ENCODE measurements at places on chromosomes 13 and 19. TPM values are rescaled to one million over a fixed set of nuclear protein-coding genes. Genes with fewer than 3 reads are reported as not detected.

DNA sequence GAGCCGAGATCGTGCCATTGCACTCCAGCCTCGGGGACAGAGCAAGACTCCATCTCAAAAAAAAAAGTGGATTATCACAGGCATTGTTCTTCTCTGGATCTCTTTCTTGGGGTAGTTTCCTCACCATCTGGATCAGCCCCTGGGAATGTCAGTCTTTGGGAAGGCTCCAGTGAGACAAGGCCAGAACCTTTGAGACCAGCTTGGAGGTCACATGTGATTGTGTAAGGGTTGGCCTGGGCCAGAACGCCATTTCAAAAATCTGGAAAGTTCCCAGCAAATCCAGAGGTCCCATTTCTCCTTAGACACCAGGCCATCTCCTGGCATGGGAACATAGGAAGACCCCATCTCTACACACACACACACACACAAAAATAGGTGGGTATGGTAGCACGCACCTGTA is 14.2 kb upstream of the ANGPTL8 start:
- no peak for DNase-seq

Gene SERPINE3
- total RNA-seq = not detected

Gene LILRA5
- not detected for total RNA-seq

Gene ZNF543
- 13.5 TPM for total RNA-seq

DNA sequence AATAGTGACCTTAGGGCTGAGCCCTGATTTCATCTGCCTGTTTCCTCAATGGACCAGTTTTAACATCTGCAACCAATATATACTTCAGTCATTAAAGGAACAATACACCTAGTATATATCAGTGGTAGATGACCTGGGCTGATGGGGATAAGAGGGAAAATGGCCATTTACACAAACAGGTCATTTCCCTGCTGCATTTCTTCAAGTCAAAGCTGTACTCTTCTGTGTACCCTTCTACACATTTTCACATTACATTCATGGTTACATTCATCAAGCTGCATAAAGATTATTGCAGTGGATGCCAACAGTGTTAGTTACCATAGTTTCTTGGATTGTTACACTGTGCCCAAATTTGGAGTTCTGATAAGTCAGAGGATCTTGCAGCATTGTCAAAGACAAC is 81.2 kb upstream of the RAP2A start:
- DNase-seq = no peak

DNA sequence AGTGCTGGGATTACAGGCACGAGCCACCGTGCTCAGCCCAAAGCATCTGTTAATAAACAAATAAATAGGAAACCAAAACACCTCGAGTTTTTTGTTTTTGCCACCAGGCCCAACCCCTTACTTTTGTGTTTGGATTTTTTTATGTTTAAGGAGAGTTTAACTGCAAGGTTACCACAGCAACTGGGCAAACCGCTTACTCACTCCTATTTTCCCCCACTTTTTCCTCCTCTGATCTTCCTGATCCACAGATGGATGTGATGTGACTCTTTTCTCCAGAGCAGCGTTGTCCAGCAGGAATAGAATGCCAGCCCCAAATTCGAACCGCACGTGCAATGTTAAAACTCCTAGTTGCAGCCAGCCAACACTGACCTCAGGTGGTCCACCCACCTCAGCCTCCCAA is 2.1 kb upstream of the PNMA8B start:
- DNase-seq = no peak

GRCh38 chr13:86976521-86977324 is 694.4 kb upstream of the SLITRK5 start:
- DNase-seq = no peak

DNA sequence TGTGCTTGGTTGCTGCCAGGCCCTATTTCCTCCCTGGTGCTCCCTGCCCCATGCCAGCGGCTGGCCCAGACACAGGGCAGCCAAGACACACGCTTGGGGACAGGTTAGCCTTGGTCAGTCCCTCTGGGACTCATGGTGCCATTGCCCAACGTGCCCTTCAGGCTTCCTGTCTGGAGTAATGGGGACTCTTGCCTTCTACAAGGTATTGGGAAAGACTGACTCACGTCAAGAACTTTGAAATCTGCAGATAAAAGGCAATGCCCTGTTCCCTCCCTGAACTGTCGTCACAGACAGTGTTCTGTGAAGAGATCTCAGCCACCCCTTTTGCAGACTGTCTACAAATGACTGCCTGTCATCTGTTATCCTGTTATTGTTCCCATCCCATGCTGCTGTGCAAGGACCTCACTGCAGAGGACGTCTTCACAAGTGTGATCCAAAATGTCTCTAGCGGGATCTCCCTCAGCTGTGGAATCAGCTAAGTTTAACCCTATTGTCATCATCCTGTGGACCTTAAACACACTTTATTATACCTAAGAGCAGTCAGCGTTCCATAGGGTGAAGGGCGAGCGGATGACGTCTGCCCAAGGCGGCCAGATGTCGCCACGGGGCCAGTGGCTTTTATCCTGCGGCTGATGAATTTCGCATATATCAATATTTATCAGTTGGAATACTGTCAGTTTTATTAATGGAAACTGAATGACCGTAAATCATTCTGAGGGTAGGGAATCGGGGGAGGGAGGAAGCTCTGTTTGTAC is 59.0 kb downstream of the GSX1 start:
- no peak for DNase-seq

Gene KCNK6
- total RNA-seq = 3.2 TPM

DNA sequence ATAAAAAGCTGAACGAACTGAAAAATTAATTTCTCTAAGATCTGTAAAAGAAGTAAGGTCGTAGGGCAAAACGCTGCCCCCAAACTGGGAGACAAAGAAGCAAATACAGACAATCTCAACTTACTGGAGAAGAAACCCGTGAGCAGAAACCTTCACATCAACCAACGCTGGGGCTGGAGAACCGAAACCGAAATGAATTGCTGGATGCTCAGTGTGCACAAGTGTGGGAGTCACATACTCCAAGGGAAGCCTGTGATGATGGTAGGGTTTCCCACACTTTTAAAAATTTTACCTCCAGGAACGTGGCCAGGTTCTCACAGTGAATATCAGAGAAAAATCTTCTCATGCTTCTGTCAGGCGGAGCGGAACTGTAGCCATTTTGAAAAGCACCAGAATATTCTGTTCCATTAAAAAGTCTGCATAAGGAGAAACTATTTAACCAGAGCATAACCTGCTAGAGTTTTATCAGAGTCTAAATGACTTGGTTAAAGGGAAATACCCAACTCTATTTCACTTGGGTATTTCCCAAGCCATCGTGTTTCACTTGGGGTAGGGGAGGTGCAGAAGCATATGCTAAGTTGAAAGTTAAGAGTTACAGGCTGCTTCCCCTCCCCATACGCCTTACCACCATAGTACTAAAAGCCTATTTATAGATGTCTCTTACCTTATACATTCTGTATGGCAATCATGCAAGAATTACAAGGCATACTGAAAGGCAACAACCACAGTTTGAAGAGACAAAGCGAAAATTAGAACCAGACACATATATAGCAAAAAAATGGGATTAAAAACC is 110.5 kb upstream of the SLITRK1 start:
- DNase-seq = no peak

Gene NKPD1
- total RNA-seq = not detected

- no peak for DNase-seq
These were observed 40.2 kb upstream of the NPAS1 start for GRCh38 chr19:46979126-46980105.

DNA sequence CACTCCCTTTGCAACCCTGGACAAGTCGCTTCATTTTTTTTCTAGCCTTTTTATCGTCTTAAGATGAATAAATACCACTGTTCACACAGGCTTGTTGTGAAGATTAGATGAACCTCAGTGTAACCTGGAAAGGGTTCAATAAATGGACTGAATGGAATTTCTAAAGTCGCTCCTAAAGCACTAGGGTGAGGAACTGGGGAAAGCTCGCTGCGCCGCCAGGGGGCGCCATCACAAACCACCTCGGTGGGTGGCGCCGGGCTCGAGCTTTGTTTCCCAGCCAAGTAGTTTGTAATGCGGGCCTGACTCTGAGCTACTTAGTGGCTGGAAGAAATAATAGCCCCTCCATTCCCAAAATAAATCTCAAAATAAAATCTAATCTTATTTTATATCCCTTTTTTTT is 2.2 kb upstream of the CEACAM6 start:
- DNase-seq = peak; percentile 73

GRCh38 chr19:18746401-18747325 is 44.4 kb downstream of the COMP start:
- peak; percentile 50 for DNase-seq

DNA sequence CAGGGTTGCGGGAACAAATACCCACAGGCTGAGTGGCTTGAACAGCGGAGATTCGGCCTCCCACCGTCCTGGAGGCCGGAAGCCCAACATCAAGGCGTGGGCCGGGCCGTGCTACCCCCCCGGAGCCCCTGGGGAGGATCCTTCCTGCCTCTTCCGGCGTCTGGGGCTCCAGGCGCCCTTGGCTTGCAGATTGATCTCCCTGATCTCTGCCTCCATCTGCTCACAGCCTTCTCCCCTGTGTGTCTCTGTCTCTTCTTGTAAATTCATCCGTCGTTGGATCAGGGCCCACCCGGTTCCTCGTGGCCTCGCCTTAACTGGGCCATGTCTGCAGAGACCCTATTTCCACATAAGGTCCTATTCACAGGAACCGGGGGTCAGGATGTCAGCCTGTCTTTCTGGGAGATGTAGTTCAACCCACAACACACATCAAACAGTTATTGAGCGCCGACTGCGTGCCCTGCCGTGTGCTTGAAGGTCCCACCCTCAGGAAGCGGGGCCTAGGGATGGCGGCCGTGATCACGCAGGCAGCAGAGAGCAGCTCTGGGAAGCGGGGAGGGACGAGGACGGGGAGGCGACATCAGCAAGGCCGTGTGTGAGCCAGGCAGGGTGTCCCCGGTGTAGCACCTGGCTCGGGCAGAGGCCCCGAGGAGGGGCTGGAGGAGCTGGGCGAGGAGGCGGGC is 21.3 kb downstream of the HCN2 start:
- DNase-seq = peak; percentile 92

DNA sequence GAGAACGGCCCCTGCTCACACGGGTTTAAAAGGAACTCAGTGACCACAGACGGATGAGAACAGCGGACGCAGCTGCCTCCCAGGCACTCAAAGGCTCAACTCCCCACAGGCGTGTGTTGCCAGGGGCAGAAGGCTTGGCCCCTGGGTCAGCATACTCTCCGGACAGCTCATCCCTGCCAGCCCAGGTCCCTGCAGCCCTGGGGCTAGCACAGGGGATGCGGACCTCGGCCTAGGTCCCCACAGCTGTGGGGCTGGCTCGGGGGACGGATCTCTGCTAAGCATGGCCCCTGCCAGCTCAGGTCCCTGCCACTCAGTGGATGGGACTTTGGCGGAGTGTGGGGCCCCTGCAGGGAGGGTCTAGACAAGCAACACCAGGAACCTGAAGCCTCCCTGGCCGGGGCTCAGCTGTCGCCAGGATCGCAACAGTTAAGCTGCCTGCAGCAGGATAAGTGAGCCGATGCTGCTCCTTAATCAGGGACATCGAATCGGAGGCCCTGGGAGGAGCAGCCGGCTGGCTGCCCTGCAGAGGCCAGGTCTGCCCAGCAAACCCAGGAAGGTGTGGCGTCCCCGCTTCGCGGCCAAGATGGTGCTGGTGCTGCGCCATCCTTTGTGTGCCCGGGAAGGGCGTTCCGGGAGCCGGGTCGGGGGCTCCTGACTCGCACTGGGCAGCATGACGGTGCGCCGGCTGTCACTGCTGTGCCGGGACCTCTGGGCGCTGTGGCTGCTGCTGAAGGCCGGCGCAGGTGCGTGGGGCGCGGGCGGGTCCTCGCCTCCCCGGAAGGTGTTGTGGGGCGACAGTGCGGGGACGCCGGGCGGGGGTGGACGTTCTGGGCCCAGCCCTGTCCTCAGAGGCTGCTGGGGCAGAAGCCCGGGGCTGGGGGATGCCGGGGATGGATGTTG is 32.5 kb downstream of the MCF2L start:
- peak; percentile 94 for DNase-seq

DNA sequence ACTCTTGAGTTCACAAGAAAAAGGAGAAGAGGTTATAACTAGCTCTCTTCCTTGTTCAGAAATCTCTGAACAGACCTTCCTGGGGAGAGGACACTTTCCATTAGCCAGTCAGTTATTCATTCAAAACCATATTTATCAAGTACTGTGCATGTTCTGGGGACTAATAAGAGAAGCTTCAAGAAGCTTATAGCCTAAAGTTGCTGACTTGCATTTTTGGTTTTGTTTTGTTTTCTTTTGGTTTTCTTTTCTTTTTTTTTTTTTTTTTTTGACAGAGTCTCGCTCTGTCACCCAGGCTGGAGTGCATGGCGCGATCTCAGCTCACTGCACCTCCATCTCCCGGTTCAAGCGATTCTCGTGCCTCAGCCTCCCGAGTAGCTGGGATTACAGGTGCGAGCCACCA is 471.4 kb downstream of the KLF12 start:
- DNase-seq = no peak

DNA sequence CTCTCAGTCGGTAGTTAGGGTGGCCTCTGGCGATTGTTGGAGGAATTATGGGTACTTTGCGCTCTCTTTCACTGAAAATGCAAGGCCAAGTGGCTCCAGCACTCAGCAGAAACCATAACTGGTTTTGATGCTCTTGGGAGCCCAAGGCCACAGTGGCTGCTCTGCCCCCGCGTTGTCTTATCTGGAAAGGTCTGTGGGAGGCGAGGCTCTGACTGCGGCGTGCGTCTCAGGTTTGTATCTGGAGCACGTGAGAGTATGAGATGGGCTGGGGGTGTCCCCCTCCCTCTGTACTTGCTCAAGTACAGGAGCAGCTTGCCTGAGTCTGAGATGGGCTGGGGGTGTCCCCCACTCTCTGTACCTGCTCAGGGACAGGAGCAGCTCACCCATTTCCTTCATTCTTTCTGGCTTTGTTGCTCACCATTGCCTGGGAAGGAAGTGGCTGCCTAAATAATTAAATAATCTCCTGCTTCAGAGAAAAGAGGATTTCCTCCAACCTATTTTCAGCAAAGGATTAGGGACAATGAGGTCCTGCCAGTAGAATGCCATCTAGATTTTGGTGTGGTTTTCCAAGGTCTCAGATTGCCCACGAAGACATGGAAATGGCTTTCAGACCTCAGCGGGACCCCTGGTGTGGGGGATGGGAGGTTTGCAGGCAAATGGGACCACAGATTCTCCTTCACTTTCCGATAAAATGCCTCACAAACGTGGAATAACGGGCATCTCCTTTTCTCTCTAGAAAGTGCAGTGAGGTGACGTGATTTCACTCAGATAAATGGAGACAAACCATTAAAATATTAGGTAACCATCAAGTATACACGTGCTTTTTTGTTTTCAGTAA is 14.7 kb downstream of the ATP11A start:
- DNase-seq = no peak

Gene ZNF724
- total RNA-seq = 38.5 TPM

Gene GSX1
- not detected for total RNA-seq

DNA sequence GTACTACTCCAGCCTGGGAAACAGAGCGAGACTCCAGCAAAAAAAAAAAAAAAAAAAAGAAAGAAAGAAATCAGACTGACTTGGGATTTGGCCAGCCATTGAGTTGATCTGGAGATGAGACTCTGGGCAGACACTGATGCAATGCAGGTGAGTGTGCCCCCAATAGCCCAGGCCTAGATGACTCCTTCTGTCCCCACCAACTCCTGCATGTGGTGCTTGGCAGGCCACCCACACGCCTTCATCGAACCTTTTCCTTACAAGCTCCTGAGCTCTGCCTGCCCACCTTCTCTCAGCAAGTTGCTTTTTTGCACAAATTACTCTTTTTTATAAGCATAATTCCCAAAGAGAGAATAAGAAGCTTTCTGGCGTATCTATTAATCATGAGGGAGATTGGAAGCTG is 97.9 kb upstream of the MBNL2 start:
- no peak for DNase-seq

Gene TMEM238
- total RNA-seq = 0.14 TPM
